Upper lobe of left lung (tissue), 6 donors: ENCODE measurements at places on chromosomes 11 and 22. TPM values are rescaled to one million over a fixed set of nuclear protein-coding genes. Genes with fewer than 3 reads are reported as not detected.

The LAMTOR1 gene
- total RNA-seq, result 98.5 TPM

- no peak for DNase-seq
- H3K27me3 ChIP-seq, result no peaks in the 10 kb centered on the region
- H3K36me3 ChIP-seq, result no peaks in the 10 kb centered on the region
- H3K27ac ChIP-seq, result no peak overlapping the region
These were observed 2.7 kb downstream of the CSRP3 start for GRCh38 chr11:19199048-19199447.

DNA sequence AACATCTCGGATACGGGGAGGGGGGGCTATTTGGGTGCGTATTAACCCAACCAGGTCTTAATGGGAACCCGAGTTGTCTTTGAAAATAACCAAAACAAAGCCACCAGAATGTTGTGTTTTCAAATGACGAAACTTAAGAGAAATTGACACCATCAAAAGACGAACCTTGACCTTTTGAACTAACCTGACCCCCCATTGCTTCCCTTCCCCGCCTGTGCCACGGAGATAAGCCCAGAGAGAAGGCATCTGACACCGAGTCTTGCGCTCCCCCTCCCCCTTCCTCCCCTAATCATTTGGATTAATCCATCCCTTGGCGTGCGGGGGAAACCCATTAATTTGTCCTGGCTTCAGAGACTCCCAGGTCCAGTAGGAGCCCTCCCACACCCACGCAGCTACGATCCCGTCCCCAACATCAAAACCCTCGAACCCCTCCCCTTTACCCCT is 4.5 kb upstream of the GCAT start:
- no peaks in the 10 kb centered on the region for H3K36me3 ChIP-seq
- H3K27ac ChIP-seq, result no peak overlapping the region
- peak overlapping the region; percentile 58 for H3K4me3 ChIP-seq
- no peak for DNase-seq
- peaks cover 48% of the 10 kb centered on the region for H3K4me1 ChIP-seq
- no peaks in the 10 kb centered on the region for H3K27me3 ChIP-seq

DNA sequence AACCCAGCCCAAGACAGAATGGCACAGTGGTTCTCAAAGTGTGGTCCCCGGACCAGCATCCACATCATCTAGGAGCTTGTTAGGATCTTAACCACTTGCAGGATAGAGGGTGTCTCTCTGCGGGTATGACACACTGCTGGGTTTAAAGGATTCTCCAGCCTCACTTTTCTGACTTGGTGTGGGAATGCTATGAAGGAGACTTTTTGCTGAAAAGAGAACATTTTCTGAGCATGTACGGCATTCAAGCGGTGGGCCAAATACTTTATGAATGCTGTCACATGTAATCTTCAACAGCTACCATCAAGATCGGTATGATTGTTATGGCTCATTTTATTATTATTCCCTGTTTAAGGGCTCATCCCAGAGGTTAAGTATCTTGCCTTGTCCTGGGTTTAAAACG is 1.8 kb upstream of the CD82 start:
- peaks cover 51% of the 10 kb centered on the region for H3K4me1 ChIP-seq
- no peak for DNase-seq
- H3K4me3 ChIP-seq, result no peak overlapping the region
- peak overlapping the region; percentile 97 for H3K27ac ChIP-seq
- no peaks in the 10 kb centered on the region for H3K27me3 ChIP-seq

DNA sequence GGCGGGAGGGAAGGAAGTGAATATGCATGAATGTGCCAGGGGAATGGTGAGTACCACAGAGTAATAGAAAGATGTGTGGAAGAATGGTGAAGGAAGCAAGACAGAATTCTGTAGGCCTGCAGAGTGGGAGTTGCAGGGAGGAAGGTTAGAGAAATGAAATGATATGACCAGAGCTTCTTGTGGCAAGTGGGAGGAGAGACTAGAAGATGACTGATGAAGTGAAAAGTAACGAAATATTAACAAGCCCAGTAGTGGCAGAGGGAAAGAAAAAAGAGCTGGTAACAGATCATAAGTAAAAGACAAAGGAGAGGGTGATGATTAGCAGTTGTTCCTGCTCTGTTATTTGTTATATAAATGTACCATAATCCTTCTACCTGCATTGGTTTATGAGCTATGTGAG is 1.0 kb upstream of the ALKBH8 start:
- no peak overlapping the region for H3K27ac ChIP-seq
- no peaks in the 10 kb centered on the region for H3K27me3 ChIP-seq
- H3K4me1 ChIP-seq, result peaks cover 28% of the 10 kb centered on the region
- no peaks in the 10 kb centered on the region for H3K36me3 ChIP-seq
- DNase-seq, result no peak

- DNase-seq, result no peak
- H3K27me3 ChIP-seq, result no peaks in the 10 kb centered on the region
- no peaks in the 10 kb centered on the region for H3K4me1 ChIP-seq
- no peaks in the 10 kb centered on the region for H3K36me3 ChIP-seq
These were observed 18.7 kb upstream of the JHY start for GRCh38 chr11:122863704-122864326.

DNA sequence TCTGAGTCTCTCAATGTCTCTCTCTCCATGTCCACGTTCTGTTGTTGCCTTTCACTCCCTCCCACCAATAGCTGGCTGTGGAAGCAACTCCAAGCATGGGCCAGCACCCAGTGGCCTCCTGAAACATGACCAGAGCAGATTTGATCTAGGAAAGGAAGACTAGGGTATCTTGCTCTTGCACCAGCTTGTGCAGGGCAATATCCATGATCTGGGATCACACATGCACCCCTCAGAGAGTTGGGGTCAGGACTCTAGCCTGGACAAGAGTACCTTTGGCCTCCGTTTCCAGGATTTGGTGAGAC is 34.5 kb upstream of the RIC3 start:
- no peak overlapping the region for H3K4me3 ChIP-seq
- H3K27ac ChIP-seq, result no peak overlapping the region
- no peak for DNase-seq
- H3K27me3 ChIP-seq, result no peaks in the 10 kb centered on the region
- H3K4me1 ChIP-seq, result no peaks in the 10 kb centered on the region
